ENCODE measurements at places on chromosomes 3 and 15. TPM values are rescaled to one million over a fixed set of nuclear protein-coding genes. Genes with fewer than 3 reads are reported as not detected.
A peak's percentile ranks its signal among the peaks of the same experiment; 100 is the strongest.

- no peak for DNase-seq
These were observed 13.2 kb downstream of the P2RY14 start for GRCh38 chr3:151265166-151265565.

DNA sequence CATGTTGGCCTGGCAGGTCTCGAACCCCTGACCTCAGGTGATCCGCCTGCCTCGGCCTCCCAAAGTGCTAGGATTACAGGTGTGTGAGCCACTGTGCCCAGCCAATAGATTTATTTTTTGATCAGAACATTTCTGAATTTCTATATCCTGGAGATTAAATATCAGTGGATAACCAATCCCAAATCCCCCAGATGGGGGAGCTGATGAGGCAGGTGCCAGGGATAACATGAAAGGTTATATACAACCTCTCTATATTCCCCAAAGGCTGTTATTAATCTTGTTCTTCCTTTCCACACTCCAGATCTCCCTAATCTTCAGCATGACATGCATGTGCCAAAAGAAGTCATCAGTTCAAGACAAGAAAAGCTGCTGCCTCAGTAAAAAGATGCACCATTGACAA, 112.3 kb downstream of the WDR76 start:
- DNase-seq = peak; percentile 26

DNA sequence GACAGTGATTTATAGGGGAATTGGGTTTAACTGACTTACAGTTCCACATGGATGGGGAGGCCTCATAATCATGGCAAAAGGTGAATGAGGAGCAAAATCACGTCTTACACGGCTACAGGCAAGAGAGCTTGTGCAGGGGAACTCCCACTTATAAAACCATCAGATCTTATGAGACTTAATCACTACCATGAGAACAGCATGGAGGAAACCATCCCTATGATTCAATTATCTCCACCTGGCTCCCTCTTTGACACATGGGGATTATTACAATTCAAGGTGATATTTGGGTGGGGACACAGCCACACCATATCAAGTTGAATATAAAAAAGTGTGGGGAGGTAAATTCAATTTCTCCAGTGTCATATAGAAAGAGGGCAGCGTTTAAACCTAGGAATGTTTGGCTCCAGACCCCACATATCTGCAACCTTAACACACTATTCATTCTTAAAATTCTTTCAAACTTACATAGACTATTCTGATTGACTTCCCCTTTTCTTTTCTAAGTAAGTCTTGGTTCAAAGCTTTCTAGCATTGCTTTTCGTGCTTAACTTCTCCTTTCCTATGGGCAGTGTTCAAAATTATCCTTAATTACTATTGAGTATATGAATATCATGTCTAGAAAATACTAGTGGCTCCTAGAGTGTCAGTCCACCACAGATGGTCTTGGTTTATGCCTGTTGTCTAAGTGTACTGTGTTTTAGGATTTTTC, 446.7 kb upstream of the GBE1 start:
- no peak for DNase-seq

DNA sequence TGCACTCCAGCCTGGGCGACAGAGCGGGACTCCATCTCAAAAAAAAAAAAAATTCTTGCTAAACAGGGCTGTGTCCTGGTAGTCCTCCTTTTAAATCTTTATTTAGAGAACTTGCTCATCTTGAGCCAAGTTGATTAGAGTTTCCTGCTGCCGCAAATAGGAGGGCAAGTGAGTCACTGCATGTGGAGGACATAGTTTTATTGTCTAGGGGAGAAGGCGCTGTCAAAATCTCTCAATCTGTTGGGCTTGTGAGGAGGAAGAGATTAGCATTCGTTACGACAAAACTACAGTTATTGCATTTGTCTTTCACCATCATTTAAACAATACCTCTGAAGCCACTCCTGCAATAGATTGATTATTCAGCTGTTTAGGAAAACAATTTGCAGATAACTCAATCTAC, 11.5 kb downstream of the MUC4 start:
- no peak for DNase-seq

GRCh38 chr3:143613226-143613625, 235.0 kb downstream of the SLC9A9 start:
- DNase-seq = no peak

DNA sequence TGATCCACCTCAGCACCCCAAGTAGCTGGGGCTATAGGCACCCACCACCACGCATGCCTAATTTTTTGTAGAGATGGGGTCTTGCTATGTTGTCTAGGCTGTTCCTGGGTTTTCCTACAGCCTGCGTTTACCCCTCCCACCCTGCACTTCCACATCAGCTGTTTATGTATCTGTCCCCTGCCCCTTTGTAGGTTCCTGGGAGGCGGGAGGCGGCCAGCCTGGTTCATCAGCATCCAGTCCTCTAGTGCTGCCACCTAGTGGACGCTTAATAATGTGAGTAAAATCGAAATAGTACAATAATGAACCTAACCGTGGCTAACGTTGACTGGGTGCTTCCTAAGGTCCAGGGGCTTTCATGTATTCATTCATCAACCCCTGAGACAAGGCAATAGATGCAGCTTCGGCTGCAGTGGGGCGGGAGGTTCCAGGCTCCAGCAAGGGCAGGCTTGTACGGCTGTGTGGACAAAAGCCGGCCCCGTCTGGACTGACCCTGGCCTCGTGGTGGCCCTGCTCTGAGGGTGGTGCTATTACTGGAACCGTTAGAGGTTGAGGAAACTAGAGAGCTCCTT, 1.2 kb upstream of the LCTL start:
- peak; percentile 76 for DNase-seq

DNA sequence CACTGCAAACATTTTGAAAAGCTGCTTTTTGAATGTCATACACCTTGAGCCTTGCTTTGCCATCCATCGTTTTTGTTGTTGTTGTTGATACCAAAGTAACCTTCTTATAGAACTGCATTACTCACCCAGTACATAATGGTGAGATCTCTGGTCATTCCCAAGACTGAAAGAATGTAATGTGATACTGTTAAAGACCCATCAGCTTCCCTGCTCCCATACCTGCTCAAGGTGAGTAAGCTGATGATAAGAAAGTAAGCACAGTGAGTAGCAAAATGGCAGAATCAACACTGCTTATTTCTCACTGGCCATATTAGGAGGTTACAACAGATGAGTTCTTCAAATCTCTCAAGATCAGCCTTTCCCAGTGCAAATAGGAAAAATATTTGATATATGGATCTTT, 89.8 kb downstream of the CADPS start:
- no peak for DNase-seq

GRCh38 chr3:38154625-38155255, 10.6 kb upstream of the OXSR1 start:
- no peak for DNase-seq

DNA sequence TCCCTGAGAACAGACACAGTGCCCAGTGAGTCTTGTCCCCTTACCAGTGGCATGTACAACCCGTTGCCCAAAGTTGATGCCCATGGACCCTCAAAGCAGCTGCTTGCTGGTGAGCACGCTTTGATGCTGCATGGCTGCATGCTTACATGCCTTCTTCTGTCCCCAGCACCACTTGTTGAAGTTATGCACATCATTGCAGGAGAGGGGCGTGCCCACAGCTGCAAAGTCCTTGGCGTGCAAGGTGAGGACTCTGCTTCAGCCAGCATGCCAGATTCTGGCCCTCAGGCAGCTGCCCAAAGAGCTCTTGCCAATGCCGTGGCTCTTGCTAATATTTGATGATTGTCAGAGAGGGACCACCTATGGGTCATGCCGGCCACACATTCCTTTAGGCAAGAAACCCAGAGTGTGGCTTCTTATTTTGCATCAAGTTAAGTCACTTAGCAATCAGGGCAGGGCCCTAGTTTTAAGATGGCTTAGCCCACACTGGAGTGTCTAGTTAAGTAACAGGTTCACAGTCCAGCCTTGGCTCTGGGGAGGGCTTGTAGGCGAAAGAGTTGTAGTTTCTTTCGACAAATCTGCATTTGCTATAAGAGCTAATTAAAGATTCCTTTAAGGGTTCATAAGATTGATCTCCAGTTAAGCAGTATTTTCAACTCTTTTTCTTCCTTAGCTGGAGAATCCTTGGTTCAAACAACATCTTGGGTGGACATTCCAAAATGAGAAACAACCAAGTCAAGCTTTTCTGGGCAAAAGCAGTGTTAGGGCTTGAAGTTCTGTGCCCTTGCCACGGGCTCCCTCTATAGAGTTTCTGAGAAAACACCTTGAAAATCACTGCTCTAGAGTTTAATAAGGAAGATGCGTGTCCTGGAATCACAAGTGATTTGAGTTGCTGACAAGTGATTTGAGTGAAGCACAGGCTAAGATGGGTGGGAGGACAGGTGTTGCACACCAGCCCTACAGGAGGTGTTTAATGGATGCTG, 128.6 kb downstream of the SLCO3A1 start:
- DNase-seq = no peak

- DNase-seq = no peak
These were observed 16.9 kb downstream of the TCAIM start for GRCh38 chr3:44355362-44356033.

DNA sequence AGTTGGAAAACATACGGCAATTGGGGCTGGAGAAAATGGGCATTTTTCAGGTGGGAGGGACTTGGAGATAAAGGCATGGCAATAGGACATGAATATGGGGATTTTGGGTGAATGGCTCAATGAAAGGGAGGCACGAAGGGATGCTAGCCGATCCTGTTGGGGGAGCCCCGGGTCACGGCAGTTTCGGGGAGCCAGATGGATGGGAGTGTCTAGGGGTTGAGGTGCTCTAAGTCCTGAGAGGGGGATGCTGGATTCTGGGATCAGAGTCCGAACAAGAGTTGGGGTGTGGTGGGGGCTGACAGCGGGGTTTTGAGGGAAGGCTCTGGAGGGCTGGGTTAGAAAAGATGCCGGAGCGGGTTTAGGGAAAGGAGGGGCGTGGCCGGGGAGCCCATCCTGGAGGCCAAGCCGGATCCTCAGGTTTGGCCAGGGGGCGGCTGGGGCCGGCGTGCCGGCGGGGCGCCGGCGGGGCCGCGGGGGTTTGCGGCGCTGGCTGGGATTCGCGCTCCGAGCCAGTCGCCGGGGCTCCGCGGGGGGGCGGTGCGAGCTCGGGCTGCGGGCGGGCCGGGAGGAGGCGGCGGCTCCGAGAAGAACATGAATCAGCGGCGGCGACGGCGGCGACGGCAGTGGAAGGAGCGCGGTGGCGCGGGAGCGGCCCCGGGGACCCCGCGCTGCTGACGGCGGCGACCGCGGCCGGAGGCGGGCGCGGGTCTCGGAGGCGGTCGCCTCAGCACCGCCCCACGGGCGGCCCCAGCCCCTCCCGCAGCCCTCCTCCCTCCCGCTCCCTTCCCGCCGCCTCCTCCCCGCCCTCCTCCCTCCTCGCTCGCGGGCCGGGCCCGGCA, at the start of gene TYRO3:
TSS of gene TYRO3 (plus strand) at position 813 of the 839 bp plus-strand sequence. CDS start 46 bp downstream, outside the sequence.
- peak; percentile 53 for DNase-seq

- no peak for DNase-seq
These were observed 296.1 kb downstream of the RPLP1 start for GRCh38 chr15:69748576-69749185.

DNA sequence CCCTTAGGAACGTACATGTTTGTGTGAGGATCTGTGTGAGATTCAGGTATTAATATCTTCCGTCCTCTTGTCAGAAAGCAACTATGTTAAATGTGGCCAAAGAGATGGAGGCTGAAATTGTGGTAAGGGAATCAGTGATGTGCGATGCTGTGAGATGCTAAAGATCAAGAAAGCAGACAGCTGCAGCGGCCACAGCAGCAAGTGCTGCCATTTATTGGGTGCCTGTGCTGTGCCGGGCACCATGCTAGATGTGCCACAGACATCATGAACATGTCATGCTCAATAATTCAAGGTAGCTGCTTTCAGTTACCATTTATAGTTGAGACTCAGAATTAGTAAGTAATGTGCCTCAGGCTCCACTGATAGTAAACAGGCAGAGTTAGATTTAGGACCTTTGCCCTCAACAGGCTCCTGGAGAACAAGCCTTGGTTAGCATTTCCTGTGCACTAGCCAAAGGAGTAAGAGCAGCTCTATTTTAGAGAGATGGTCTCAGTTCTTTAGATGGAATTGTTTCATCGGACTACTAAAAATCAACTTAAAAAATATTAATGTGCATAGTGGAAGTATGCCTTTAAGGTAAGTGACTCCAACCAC, 24.9 kb downstream of the LARS2 start:
- DNase-seq = no peak

The GOLGA8H gene
- 0.59 TPM for total RNA-seq

The KCNAB1 gene
- total RNA-seq = not detected

The LTF gene
- not detected for total RNA-seq

The HYAL1 gene
- 1.6 TPM for total RNA-seq

The TRPM1 gene
- not detected for total RNA-seq

The FMN1 gene
- 1.3 TPM for total RNA-seq
